Esophagus muscularis mucosa (tissue), 4 donors: ENCODE measurements at places on chromosomes 4 and X. TPM values are rescaled to one million over a fixed set of nuclear protein-coding genes. Genes with fewer than 3 reads are reported as not detected.

Gene ARSJ
- total RNA-seq: 18.1 TPM

GRCh38 chr4:186757696-186758355, 34.2 kb upstream of the FAT1 start:
- no peak for DNase-seq

DNA sequence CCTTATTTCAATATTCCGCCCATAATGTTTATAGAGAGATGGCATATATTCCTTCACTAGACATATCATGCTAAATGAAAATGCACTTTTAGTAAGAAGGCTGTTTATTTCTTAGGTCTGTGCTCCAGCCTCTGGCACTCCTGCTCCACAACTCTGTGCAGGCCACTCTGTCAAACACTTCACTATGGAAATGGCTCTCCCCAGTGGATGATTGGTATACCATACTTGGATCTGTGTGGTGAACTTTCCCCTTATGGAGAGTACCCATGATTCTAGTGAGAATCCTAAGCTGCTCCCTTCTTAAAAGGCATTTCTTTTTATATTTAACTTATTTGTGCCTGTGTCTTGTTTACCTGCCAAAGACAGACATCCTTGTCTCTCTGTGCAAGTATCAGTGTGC, 480.1 kb upstream of the GALNT7 start:
- DNase-seq: no peak

- DNase-seq: no peak
Measured at GRCh38 chr4:40363382-40363920, 28.3 kb downstream of the CHRNA9 start.

GRCh38 chr4:143241892-143242291, 57.2 kb downstream of the USP38 start:
- no peak for DNase-seq

DNA sequence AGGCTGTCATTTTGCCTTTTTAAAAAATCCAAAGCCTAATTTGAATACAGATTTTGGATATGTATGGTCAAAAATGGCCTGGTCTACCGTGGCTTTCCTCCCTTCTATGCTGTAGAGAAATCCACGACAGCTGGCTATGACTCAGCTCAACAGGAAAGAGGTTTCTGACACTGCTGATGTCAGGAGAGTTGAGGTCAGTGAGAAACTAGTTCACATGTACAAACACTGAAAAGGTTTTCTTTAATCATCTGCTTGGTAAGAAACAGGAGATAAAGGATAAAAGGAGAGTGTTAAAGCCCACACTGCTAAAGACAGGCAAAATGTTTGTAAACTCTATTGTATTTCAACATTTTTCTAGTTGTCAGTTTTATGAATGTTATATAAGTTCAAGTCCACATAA, 113.9 kb downstream of the NYX start:
- DNase-seq: no peak

DNA sequence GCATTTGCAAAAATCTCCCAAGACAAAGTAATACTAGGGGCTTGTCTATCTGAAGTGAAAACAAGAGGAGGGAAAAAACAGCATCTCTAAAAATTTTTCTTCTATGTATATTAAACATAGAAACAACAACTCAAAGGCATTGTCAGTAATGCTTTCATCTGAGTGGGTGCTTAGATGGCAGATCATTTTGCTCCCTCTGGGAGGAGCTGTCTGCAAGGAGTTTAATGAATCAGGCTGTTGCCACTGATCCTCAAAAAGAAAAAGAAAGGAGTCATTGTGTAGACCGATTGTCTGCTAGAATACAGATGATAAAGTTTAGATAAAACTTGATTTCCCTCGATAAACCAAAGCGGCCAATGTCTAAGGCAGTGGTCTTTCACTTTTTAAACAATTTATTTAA, 49.7 kb upstream of the KLHL8 start:
- no peak for DNase-seq

DNA sequence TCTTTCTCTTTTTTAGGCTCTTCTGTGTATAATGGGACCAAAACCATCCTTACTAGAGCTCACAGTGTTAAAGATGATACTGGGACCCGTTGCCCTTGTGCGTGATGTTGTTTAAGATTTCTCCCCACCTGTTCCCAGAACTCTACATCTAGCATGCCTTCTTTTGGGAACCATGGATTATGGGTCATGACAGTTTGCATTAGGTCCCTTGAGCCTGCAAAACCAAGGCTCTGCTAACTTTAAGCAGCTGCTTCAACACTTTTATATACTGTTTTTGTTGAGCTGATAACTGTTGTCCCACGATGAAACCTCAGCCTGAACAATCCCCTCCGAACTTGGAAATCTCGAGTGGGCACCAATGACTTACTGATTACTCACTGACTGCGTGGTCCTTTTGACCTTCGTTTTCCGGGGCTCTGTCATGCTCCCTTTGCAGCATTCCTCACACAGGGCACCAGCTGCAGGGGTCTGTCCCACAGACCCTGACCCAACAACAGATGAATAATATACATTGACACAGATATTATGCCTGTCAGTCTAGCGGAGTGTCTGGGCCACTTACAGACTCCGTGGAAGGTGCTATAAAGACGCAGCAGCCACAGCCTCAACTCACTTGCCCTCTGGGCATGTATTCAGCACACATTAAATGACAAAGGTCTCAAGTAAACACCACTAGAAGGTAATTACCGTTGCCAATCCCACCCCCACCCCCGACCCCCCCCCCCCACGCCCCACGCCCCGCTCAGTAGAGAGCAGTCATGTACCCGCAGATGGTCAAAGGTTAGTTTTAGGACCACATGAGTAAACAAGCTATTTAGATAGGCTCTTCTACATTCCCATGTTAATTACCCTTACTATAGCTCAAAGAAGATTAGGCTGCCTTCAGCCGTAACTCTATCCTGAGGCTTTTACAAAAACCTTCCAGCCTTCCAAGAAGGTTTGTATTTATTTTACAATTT, 162.0 kb upstream of the WDFY3 start:
- no peak for DNase-seq

DNA sequence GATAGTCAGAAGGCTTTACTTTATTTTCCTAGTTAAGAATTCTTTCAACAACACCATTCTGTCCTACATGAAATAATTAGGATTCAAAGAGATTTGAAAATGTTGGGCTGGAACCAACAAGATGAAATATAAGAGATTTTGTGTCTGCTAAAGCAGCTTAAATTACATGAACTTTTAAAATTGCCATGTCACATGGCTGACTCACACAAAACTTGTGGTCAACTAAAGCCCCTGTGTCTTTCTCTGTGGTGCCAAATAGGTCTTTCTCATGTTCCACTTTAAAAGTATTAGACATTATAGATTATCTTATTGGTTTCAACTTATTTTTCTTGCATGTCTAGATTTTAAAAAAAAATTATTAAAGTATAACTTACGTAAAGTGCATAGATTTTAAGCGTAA, 60.8 kb upstream of the FHL1 start:
- DNase-seq: no peak

Gene NXF2
- not detected for total RNA-seq

Gene FNIP2
- total RNA-seq: 97.7 TPM

- no peak for DNase-seq
Measured at GRCh38 chr4:177427192-177427591, 15.0 kb downstream of the AGA start.

- no peak for DNase-seq
Measured at GRCh38 chr4:94806376-94806775, 48.6 kb downstream of the BMPR1B start.

Gene TMPRSS11F
- not detected for total RNA-seq

Gene LIMCH1
- 49.0 TPM for total RNA-seq

Gene NAAA
- 29.6 TPM for total RNA-seq

Gene GRSF1
- 51.6 TPM for total RNA-seq

Gene NUP62CL
- not detected for total RNA-seq

GRCh38 chr4:1376841-1377605, 29.2 kb downstream of the NKX1-1 start:
- no peak for DNase-seq

Gene PCDH10
- 0.71 TPM for total RNA-seq

- no peak for DNase-seq
Measured at GRCh38 chrX:134315866-134316265, 78.9 kb downstream of the CCDC160 start.

DNA sequence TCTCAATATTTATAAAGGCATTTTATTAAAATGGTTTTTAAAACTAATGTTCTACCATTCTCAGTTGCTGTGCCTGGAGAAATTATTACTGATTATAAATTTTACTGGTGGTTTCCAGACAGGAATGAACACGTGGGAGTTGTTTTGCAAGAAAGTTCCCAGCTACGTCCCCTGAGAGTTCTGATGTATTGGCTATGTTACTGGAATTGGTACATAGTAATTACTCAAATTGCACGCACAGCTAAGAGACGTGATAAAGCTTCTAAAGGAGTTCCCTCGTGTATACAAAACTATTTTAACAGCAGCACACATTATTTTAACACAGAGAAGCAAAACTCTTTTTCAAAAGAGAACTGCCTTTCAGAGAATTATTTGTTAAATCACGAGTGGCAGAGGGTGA, 292.2 kb downstream of the NLGN4X start:
- DNase-seq: no peak

Gene FAM47C
- total RNA-seq: not detected

Gene ATP2B3
- total RNA-seq: 0.33 TPM

DNA sequence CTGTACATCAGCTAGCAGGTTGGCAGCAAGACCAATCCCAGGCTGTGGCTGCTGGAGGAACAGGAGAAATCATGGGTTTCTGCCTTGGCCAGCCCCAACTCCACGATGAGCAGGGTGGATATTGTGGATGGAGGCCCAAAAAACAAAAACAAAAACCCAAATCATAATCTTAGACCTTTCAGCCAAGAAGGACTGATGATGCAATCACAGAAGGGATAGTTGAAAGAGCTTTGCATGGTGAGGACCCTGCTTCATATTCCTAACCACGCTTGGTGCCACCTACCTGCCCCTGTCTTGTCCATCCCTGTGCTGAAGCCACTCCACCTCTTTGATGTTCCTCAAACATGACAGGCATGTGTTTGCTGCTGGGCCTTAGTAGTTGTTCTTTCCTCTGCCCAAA, 68.8 kb upstream of the CT45A1 start:
- DNase-seq: no peak

- DNase-seq: no peak
Measured at GRCh38 chrX:3738509-3738908, 25.1 kb upstream of the PRKX start.

GRCh38 chrX:135543172-135543571, 22.7 kb downstream of the INTS6L start:
- no peak for DNase-seq

DNA sequence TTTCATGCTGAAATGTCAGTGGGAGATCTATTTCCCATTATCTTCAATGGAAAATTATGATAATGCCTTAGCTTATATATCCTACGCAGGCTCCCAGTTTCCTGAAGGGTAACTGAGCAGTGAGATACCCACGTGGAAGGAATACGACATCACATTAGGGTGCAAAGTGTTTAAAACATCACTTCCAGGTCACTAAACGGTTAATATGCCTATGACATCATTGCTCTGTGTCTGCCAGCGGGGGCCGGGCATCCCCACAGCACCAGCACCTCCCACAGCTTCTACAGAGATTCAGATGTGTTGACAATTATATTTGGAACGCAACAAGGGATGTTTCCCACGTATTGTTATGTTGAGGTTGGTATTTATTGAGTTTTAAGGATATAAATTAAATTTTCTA, 27.1 kb downstream of the TMEM271 start:
- no peak for DNase-seq

DNA sequence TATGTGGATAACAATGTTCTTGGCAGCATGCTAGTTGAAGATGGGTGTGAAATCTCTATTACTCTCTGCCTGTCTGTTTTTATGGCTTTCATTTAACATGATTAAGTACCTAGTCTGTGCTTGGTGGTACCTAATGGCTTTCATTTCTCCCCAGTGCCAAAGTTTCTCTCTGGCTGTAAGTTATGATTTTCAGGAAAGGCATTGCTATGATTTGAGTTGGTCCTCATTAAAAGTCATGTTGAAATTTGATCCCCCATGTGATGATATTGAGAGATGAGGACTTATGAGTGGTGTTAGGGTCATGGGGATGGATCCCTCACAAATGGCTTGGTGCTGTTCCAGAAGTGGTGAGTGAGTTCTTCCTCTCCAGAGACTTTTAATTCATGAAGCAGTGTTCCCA, 162.4 kb upstream of the IL15 start:
- no peak for DNase-seq

GRCh38 chr4:153204247-153204671, at the start of gene TRIM2:
Gene TRIM2 (plus strand): TSS chr4:153204443. CDS start chr4:153204531, 88 bp downstream.
- no peak for DNase-seq

Gene PGK1
- 187 TPM for total RNA-seq

- DNase-seq: peak; percentile 12
Measured at GRCh38 chrX:1587161-1587560, 4.2 kb upstream of the AKAP17A start.

DNA sequence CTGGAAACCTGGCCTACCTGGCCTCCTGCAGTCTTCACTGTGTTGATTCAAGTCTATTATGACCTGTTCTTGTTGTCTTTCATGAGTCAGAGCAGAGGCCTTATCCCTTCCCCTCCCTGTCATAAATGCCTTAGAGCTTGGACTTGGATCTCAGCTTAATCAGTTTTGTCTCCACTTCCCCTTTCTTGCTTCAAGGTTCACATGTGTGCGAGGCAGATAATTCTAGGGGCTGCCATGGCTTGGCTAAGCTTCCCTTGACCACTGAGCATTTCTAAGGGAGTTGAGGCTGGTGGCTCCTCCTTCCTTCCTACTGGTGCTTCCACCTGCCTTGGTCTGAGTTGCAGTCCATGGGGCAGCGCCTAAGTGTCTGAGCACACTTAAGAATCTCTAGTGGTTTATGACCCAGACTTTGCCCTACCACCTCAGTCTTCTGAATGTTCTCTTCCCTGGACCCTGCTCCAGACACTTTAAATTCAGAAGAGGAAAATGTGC, 1.7 kb upstream of the HEPH start:
- no peak for DNase-seq

Gene CT83
- not detected for total RNA-seq

DNA sequence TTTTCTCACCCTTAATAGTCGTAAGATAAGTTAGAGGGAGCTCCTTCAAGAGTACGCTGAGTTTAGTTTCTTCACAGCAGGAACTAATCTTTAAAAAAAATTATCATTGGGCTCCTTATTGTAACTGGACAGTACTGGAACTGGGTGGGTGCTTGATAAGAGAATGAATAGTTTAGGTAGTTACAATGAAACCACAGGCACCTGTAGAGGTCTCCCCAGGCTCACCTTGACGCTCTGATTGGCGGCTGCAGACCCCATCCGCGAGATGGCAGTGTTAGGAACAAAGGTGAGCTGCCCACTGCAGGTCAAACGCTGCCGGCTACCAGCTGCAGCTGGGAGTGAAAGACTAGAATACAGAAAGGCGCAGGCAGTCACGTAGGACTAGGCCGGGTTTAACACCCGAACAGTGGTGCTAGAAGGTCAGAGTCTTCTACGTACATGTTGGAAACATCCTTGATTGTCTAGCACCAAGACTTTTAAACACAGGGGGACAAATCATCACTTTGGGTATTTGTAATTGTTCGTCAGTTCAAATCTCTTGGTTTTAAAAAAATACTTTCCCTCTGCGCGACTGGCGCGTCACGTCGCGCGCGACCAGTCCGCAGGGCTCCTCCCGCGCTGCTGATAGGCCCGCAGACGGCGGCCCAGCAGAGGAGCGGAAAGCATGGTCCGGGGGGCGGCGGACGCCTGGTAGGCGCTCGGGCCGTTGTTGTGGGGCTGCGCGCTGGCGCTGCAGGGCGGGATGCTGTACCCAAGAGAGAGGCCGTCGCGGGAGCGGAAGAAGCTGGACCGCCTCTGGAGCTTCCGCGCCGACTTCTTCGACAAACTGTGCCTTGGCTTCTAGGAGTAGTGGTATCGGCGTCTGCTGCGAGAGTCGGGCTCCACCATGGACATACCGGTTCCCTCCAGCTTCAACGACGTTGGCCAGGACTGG, 45.6 kb downstream of the SMARCA5 start:
- no peak for DNase-seq
